ENCODE measurements at places on chromosomes 13 and 19.

DNA sequence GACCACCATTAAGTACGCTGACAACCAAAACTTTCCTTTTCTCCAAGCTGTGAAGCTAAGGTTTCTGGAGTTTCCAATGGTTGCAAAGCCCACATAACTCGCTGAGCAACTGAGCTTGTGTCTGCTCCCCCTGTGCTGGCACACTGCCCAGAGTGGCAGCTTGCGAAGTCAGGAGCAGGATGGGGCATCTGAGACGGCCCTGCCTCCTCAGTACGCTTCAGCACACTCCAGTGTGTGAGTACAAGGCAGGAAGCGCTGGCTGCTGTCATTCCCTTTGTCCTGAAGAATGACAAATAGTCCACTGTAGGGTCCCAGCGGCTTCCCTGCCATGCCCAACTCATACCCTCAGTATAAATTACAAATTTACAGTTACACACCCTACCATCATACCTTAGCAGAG is 51.5 kb downstream of the SKA3 start:
- peak; percentile 16 for DNase-seq

- peak; percentile 48 for DNase-seq
These were observed 6.0 kb downstream of the TEKTIP1 start for GRCh38 chr19:3544742-3545668.

- DNase-seq = peak; percentile 37
These were observed 27.5 kb downstream of the VRK3 start for GRCh38 chr19:49997709-49998108.

GRCh38 chr13:29279356-29280254 is 315.9 kb downstream of the SLC7A1 start:
- DNase-seq = no peak

DNA sequence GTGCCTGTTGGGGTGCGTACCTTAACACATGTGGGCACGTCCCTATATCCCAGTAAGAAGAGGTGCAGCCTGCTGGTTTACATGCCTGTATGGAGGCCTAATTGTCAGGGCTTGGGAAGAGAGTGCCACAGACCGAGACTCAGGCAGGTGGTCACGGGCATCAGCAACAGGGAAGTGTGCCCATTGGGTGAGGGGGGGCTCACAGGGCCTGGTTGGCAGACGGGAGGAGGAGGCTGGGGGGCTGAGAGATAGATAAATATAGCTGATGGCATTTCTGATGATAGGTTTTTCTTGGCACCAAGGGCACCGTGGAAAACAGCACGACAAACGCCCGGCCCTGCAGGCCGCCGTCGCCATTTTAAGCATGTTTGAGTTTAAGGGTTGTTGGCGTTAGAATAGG is 37.6 kb downstream of the NFIX start:
- DNase-seq = no peak

- DNase-seq = no peak
These were observed 1.6 kb upstream of the TNNI3 start for GRCh38 chr19:55158848-55159749.

DNA sequence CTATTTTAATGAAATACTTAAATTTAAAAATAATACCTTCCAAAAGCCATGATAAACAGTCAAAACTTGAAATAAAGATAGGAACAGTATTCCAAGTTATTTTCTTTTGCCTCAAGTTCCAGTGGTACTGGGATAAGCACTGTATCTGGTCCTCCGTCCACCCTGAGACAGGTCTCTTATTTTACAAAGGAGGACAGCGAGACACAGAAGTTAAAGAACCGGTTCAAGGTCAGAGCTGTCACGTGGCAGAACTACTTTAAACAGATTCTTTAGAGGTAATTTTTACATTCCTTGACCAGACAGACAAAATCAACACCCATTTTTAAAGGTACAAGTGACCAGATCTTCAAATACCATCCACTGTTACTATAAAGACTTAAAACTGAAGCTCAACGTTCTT is 10.4 kb upstream of the DOCK9 start:
- DNase-seq = no peak

DNA sequence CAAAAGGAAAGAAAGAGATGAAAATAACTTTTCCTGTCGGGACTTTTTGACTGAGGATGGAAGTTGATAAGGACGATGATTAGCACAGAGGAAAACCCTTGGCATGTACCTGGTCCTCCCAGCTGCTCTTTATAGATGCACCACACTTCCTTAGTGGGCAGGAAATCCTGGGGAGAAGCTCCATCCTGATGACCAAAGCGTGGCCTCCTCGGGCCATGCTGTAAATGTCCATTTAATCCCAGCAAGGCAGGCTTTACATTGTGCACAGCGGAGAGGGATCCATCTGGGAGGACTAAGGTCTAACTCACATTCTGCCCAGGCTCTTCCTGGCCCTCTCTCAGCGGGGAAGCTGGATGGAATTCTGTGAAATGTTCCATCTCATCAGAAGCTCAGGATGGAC is 113.5 kb downstream of the COL4A2 start:
- no peak for DNase-seq

- no peak for DNase-seq
These were observed 12.0 kb downstream of the TGDS start for GRCh38 chr13:94583926-94584325.

- no peak for DNase-seq
These were observed 44.5 kb upstream of the KCTD15 start for GRCh38 chr19:33752018-33752800.

DNA sequence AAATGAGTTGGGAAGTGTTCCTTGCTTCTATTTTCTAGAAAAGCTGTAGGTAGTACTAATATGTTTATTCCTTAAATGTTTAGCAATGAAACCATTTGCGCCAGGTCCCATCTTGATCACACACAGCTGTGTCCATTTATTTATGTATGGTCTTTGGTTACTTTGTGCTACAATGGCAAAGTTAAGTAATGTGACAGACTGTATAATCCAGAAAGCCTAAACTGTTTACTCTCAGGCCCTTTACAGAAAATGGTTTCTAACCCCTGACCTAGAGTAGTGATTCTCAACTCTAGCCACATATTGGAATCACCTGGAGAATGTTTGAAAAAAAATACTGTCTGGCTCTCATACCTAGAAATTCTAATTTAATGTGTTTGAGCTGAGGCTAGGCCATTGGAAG is 21.3 kb downstream of the SLC46A3 start:
- DNase-seq = no peak

- no peak for DNase-seq
These were observed 54.8 kb downstream of the CACNA1A start for GRCh38 chr19:13451434-13451995.

- DNase-seq = no peak
These were observed 1165.8 kb downstream of the OLFM4 start for GRCh38 chr13:54194233-54195024.

DNA sequence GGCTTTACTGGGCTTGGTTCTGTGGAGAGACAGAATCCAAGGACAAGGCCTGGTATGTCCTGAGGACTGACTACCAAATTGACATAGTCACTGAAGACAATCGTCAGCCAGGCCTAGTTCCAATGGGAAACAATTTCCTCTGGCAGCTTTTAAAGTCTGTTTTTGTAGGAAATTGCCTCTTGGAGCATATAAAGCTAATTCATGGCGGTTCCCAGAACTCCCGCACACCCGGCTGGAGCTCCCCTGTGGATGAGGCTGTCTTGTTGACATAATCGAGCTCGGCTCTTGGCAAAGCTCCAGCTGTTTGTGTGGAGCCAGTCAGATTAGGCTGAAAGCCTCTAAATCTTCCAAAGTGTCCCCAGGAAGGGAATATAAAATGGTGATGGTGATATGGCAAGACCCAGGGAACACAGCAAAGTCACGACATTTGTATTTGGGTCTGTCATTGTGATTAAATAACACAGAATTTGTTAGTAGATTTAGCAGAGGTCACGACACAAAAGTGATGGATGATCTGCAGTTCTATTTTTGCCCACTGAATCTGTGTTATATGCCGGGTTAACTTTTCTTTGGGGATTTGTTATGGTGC is 395.0 kb downstream of the PCDH9 start:
- DNase-seq = peak; percentile 69

DNA sequence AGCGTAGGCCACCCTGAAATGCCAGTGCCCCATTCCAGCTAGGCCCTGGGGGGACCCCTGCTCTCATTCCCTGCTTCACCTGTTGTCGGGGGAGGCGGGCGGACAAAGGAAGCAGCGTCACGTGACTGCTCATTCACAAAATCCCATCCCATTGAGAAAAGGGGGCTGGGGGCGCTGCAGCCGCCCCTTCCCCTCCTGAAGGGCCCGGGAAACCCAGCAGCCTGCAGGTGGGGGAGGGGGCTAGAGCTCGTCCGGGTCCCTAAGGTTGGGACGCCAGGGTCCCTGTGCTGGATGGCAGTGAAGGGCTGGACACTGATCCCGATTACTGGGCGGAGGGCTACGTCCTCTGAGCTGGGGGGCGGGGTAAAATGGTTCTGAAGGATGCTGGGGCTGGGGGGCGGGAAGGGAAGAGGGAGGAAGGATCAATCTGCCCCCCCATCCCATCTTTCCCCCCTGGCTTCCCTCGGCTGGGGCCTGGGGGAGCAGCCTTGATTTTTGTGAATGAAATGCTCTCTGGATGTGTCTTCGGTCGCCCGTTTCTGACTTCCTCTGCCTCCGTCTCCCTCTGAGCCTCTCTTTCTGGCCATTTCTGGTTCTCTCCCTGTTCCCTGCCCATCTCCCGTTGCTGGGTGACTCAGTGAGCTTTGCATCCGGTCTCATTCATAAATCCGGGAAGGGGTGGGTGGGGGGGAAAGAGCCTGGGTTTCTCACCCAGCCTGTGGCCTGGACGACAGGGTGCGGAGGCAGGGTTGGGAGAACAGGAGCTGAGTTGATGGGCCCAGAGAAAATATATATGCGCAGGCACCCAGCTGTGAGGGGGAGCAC is 816 bp downstream of the SPRED3 start:
- DNase-seq = peak; percentile 34

- no peak for DNase-seq
These were observed 314.8 kb downstream of the ZNF536 start for GRCh38 chr19:30686826-30687566.

DNA sequence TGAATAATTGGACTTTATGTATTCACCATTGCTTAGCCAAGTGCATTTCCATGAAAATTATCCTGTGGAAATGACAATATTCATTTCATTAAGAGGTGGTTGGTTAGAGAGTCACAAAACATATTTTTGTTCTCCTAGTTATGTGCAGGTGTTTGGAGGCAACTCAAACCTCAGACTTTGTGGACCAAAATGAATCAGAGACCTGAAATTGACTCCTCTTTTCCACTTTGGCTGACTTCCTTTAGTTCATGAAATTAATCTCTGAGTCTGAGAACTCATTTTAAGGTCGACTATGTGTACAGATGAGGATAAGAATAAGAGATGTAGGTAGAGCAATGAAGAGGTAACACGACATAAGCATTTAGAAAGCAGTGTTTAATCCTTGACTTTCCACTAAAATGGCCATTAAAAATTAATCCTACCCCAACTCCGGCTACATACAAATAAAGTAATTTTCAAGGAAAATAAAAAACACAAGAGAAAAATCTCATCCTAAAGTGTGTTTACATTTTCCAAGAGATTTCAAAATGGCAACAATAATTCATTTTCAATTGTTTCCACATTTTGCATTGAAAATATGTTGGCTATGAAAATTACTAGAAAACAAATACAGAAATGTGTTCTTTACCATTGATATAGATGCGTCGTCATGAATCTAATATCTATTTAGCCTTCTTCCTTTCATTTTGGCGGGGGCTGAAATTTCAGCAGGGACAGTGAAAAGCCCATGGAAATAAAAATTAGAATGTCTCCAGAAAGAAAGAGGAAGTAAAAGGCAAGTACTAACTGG is 185.4 kb upstream of the CSNK1A1L start:
- no peak for DNase-seq

DNA sequence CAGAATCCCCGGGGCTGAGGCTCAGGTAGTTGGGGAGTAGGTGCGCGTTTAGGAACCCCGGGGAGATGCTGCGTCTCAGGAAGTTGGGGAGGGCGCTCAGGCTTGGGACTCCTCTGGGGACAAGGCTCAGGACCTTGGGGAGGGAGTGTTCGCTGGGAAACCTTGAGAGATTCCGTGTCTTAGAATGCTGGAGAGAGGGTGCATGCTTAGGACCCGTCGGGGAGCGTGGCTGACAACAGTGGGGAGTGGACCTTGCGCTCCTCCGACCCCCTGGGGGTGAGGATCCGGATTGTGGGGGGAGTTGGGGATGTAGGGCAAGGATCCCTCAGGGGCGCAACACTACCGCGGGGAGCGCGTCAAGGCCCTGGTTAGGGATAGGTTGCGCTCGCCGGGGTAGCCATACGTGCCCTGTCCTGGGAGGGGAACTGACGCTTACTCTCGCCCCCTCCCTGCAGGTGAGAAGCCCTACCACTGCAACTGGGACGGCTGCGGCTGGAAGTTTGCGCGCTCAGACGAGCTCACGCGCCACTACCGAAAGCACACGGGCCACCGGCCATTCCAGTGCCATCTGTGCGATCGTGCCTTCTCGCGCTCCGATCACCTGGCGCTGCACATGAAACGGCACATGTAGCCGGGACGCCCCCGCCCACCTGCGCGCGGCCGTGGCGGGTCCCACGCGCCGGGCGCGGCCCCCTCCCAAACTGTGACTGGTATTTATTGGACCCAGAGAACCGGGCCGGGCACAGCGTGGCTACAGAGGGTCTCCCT is 2.0 kb downstream of the KLF2 start:
- DNase-seq = no peak
